ENCODE measurements at places on chromosomes 1 and 21.

DNA sequence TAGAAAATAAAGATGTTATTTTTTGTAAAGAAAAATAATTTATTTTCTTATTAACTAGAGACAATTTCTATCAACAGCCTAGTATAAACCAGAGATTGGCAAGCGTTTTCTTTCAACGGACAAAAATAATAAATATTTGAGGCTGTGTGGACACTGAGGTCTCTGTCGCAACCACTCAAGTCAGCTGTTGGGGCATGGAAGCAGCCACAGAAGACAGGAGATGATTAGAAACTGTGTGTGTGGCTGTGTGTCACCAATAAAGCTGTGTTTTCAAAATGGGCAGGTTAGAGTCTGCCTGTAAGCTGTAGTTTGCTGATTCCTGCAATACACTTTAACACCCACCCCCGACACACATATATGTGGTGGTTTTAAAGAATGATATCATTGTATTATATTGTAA lies 200.6 kb upstream of the HMCN1 start:
- no peak for DNase-seq

- DNase-seq, result no peak
Observed at GRCh38 chr1:27033043-27033746, 20.5 kb upstream of the TENT5B start.

GRCh38 chr1:34915521-34915920 lies 13.9 kb downstream of the DLGAP3 start:
- no peak for DNase-seq

GRCh38 chr1:61457526-61458040 lies 267.4 kb downstream of the TM2D1 start:
- DNase-seq, result no peak

DNA sequence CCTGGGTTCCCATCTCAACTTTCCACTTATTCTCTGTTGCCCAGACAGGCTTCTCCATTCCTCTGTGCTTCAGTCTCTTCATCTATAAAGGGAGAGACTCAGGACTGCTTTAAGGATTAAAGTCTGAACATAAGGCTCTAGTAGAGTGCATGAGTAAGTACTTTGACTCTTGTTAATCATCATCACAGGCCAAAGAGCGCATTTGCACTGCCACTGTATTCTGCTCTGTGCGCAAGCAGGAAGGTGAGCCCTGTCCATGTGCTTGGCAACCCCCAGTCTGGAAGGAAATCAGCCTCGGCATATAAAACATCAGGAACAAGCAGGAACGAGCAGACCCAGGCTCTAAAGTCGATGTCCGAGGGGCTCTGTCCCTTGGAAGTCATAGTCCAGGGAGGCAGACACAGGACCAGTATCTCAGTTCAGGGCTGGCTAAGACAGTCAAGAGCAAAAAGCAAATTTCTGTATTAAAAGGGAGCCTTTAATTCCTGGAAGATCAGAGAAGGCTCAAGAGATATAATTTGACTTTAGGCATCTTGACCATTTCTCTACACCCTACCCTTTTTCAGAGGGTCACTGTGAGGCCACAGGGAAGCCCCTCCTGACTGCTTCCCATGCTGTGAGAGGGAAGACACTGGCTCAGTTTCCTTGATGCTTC lies 131.2 kb downstream of the TRABD2B start:
- DNase-seq, result no peak

- no peak for DNase-seq
Observed at GRCh38 chr1:59523745-59524450, 227.0 kb downstream of the FGGY start.

- no peak for DNase-seq
Observed at GRCh38 chr21:46620846-46621245, 14.6 kb upstream of the PRMT2 start.

GRCh38 chr1:201933840-201934430 lies 12.4 kb downstream of the LMOD1 start:
- DNase-seq, result no peak

- no peak for DNase-seq
Observed at GRCh38 chr21:38987633-38988508, 182.1 kb downstream of the ETS2 start.

GRCh38 chr1:86938855-86939254 lies 24.4 kb downstream of the HS2ST1 start:
- no peak for DNase-seq

- DNase-seq, result no peak
Observed at GRCh38 chr1:229156872-229157271, 114.0 kb upstream of the RAB4A start.

GRCh38 chr1:26170472-26170821 lies 739 bp downstream of the ZNF593 start:
- no peak for DNase-seq

GRCh38 chr21:26776310-26777021 lies 68.7 kb downstream of the ADAMTS1 start:
- no peak for DNase-seq

GRCh38 chr1:236565530-236565929 lies 38.8 kb downstream of the HEATR1 start:
- DNase-seq, result no peak

DNA sequence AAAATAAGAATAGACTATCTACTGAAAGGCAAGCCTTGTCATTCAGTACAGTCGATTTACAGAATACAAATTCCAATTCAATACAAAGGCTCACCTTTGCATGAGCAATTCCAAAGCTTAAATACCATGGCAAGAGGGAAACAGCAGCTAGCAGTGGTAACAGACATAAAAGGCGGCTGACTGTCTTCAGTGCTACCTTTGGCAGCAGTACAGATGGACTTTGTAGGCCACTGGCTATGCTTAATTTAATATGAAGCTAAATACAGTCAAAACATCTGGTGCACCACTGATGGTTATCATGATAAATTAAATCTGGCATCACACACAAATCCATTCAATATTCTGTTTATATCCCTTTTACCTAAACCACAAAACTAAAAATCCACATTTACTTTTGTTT lies 62.4 kb downstream of the RERE start:
- DNase-seq, result no peak

DNA sequence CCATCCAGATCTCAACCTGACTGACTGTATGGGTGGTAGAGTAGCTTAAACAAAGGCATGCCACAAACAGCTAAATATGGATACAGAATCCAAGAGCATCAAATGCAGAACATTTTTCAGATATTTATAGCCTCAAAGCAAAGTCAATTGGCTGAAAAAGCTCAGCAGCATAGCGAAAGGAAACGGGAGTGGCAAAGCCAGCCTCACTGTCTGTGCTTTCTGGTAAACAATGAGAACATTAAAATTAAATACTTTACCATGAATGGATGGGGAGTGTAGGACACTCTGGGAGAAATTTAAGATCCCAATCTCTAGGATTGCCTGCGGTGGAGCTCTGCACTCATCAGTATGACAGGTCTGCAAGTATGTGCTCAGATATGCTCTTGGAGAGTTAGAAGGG lies 4.4 kb downstream of the RASAL2 start:
- no peak for DNase-seq

DNA sequence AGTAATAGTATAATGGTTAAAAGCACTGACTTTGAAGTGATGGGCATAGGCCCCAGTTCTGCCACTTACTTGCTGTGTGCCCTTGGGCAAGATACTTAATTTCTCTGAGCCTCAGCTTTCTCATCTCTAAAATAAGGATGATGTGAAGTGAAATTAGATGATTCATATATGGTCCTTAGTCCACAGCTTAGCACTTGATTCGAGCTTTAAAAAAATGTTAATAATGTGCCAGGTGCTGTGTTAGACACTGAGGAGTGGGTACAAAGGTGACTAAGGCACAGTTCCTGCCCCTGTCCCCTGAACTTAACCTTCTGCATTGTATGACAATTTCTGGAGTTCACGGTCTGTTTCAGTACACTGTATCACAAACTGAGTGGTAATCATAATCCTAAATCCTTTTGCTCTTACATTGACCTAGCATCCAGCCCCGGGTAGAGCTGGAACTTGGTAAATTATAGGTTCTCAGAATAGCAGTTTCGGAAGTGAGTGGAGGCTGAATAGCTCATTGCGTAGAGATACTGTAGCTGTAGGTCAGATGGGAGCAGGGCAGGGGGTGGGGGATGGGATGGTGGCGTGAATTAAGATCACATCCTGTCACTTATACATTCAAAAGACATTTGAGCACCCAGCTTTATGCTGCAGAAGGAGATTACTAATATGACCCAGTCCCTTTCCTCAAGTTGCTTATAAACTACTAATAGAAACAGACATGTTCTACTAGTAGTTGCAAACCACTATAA lies 1.5 kb downstream of the ZNF691 start:
- no peak for DNase-seq

DNA sequence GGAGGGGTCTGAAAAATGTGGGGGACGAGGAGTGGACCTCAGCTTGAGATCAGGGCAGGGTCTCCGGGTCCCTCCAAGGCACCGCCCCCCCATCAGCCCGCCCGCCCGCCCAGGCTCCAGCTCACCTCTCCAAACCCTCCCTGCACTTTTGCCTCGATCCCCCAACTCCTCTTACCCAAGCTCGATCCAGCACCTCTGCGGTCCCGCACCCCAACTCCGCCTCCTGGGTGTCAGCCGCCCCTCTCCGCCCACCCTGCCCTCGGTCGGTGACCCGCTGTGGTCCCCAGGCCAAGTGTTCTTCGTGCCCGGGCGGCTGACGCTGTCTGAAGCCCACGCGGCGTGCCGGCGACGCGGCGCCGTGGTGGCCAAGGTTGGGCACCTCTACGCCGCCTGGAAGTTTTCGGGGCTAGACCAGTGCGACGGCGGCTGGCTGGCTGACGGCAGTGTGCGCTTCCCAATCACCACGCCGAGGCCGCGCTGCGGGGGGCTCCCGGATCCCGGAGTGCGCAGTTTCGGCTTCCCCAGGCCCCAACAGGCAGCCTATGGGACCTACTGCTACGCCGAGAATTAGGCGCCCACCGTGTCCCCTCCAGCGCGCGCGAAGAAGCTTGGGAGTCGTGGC lies 5.7 kb downstream of the HAPLN2 start:
- DNase-seq, result no peak

DNA sequence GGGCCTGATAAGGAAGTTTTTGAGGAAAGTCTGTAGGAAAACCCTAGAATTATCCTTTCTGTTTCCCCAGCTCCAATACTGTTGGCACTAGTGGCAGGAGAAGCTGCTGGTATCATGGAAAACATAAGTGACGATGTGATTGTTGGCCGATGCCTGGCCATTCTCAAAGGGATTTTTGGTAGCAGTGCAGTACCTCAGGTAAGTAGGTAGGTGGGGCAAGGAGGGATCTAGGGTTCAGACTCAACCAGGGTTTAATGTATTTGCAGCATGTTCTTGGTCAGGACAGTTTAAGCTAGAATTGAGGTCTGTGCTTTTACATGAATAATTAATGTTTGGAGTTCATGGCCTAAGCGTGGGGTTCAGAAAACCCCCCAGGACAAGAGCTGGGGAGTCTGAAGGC lies 62.1 kb downstream of the KDM1A start:
- no peak for DNase-seq

DNA sequence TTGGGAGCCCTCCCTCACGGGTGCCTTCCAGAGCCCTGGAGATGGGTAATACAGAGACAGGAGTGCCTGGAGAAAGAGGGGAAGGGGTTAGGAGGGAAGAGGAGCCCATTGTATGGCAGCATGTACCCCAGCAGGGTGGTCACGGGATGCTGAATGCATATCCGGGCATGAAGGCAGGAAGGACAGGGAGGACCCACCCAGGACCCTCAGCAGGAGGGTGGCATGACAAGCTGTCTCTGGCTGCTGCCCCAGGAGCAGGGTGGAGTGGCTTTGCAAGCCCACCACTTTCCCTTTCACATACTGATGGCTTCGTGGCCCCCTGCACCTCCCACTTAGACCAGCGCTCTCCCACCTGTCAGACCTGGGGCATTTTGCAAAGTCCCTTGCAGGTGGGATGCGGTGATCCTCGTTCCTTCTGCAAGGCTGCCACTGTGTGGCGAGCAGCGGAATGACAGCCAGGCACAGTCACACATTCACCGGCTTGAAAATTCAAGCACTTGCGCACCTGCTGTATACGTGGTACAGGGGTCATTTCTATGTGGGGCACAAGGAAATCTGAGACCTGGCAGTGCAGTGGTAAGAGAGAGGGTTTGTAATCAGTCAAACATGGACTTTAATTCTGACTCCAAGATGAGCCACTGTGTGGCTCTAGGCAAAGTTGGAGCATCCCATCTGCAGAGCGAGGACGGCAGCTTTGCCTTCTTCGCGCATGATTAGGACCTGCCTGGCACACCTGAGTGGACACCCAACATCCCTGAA lies 53.2 kb upstream of the TMEM51 start:
- peak; percentile 40 for DNase-seq

GRCh38 chr1:204285436-204286305 lies 71.9 kb upstream of the GOLT1A start:
- DNase-seq, result no peak

DNA sequence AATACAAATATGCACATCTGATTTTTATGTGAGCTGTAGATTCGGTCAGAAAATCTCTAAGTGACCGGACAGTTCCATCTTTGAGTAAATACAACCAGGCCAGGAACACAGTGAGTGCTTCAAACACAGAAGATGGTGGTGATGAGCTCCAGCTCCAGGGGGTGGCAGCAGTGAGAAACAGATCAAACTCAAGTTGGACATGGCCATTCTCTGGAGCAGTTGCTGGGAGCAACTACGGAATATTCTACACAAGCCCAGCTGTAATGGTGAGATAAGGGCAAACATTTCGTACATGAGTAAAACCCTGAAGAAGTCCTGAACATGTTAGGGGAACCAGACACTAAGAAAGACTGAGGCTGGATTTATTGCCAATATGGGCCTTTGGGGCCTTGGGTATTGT lies 100.7 kb downstream of the BARHL2 start:
- DNase-seq, result no peak

DNA sequence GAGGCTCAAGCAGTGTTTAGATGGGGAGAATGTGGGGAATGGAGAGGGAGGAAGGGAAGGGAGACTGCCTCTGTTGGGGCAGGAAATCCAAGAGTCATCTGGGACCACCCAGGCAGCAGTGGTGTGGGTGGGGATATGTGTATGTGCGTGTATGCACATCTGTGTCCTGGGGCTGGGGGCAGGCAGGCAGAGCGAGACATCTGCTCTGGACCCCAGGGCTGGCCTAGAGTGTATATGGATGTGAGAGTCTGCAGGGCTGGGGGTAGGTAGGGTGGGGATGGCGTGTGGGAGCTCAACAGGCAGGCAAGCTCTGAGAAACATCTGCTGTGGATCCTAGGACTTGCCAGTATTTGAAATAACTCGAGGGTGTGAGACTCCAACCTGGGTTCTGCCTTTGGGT lies 3.5 kb downstream of the PTCH2 start:
- no peak for DNase-seq

DNA sequence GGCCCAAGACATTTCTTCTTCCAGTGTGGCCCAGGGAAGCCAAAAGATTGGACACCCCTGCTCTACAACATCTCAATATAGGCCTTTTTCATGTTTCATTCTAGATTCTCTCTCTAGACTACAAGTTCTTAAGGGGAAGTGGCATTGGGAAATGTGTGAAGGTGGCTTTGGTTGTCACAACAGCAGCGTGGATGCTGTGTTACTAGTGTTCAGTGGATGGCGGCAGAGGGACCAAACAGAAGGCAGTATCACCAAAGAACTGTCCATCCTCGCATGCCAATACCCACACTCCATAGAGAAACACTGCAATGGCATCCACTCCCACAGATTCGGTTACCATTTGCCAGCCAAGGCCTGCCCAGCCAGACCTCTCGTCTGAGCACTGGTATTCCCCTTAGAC lies 24.3 kb upstream of the IFNAR2 start:
- DNase-seq, result no peak
